HT-29 (cell line): ENCODE measurements at places on chromosomes 13 and 19.

DNA sequence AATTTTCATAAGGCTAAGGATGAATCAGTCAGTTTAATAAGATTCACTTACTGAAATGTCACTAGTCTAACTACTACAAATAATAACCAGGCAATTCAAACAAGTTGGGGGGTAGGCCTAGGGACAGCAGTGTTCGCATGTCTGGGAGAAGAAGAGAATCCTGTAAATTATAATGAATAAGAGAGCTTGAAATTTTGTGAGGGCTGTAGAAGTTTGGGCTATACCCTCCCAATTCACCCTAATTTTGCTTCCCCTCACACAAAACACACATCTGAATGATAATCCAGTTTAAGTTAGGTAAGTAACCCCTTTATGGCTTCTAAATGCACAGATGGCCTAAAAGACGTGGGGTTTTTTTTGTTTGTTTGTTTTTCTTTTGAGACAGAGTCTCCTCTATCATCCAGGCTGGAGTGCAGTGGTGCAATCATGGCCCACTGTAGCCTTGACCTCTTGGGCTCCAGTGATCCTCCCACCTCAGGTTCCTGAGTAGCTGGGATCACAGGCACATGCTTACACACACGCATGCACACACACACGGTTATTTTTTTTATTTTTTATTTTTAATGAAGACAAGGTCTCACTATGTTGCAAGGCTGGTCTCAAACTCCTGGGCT is 69.9 kb downstream of the TBC1D4 start:
- DNase-seq, result no peak

- DNase-seq, result no peak
Observed at GRCh38 chr19:442085-442484, 18.7 kb downstream of the SHC2 start.

- no peak for DNase-seq
Observed at GRCh38 chr19:35913589-35913988, 5.5 kb upstream of the TYROBP start.

- no peak for DNase-seq
Observed at GRCh38 chr19:35291916-35292315, at the start of gene MAG. MAG (plus strand) TSS chr19:35292161; CDS start chr19:35295409, 3,248 bp downstream.

DNA sequence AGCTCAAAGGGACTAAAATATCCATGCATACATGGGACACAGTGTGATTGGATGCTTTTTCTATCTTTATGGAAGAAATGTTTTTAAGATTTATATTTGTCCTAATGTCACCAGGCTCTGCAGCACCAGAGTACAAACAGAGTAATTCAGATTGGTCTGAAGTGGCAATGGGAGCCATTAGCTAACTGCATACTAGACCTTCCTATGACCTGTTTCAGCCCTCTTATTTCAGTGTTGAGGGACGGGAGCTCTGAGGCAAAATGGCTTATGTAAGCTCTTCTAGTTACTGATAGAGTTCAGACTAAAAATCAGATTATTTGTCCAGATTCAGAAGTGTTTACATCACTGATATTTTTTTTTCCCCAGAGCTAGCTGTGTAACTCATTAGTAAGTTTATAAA is 4.9 kb downstream of the SLAIN1 start:
- no peak for DNase-seq

- no peak for DNase-seq
Observed at GRCh38 chr19:30254158-30254557, 118.0 kb upstream of the ZNF536 start.

GRCh38 chr13:75226733-75227435 is 255.1 kb downstream of the TBC1D4 start:
- no peak for DNase-seq

GRCh38 chr13:36553491-36553890 is 120.3 kb upstream of the SERTM1 start:
- DNase-seq, result no peak

- no peak for DNase-seq
Observed at GRCh38 chr19:15971224-15971780, 22.5 kb downstream of the OR10H4 start.

- DNase-seq, result no peak
Observed at GRCh38 chr13:84705982-84706710, 823.9 kb upstream of the SLITRK1 start.

- no peak for DNase-seq
Observed at GRCh38 chr13:28342251-28342650, 152.7 kb downstream of the FLT1 start.

DNA sequence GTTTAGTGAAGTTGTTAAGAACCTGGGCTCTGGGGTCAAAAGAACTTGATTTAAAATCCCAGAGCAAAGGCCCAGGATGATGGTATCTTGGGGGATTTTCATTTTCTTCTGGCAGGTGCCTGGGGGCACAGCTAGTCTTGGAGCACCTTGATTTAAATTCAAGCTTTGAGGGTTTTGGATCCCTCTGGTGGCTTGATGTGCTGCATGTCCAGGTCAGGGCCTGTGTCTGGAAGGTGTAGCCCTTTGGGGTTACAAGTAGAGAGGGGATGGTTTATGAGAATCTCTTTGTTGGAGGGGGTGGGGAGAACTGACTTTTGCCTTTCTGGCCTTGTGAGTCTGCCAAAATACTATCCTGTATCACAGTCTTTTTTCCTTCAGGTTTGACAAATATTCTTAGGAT is 55.8 kb downstream of the AKAP11 start:
- DNase-seq, result no peak

DNA sequence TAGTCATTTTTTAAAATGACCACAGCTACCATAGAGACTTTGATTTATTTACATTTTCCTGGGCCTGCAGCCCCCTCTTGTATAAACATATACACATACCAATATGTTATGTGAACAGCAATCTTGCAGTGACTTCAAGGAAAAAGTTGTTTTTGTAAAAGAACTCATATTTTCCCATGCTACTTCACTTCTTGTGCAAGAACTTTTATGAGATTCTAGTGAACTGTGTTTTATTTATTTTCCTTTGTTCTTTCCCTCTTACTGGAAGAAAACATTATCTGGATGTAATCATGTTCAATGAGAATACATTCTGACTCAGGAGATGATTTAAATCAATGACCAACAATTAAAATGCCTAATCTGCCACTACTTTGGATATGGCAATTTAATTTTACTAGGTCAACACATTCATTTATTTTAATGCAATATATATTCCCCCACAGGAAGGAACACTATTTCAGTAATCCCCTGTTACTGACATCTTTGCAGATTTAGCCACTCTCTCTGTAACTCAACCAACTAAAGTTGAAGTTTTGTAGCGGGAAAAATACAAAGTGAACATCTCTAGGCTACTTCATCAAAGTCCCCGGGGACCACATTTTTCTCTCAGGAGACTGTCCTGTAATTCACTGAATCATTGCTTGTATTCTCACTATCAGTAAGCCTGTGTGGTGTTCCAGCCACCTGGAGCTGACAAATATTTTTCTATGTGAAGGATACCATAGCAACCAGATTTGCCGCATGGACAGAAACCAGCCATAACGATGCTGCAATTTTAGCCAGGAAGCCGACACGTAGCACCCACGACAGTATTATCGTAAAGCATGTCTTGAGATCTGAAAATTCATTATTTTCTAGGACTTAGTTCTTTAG is 90.5 kb downstream of the STARD13 start:
- peak; percentile 30 for DNase-seq

DNA sequence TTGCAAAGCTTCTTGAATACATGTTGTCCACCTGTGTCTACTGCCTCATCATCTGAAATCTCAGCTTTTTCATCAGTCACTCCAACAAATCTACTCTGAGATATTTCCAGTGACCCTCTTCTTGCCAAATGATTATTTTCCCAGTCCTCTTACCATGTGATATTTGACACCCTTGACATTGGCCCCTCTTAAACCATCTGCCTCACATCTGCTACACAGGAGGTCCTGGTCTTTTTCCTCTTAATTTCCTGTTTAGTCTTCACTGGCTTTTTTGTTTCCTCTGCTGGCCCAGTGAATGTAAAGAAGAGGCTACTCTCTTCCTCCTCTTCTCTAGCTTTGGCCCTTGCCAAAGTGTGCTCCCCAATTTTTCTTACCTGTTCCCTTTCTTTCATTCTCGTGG is 218.7 kb downstream of the DNAJC15 start:
- DNase-seq, result no peak

DNA sequence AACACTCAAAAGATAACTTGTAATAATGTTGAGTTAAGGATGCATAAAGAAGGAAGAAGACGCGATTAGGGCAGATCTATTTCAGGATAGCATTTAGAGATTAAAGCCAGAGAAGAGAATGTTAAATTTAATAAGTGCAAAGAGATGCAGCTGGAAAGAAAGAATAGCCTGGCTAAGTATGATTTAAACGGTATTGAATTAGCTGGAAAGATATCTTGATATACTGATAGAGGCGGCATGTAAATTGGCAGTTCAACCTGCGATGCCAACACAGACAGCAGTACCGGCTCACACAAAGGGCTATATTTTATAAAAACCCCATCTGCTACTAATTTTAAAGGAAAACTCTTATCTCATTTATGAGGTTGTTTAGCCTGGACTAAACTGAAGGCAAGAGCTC is 121.4 kb downstream of the ENOX1 start:
- DNase-seq, result no peak

- no peak for DNase-seq
Observed at GRCh38 chr19:2775556-2776430, 7.3 kb downstream of the SGTA start.

- DNase-seq, result no peak
Observed at GRCh38 chr19:18494267-18494607, 27.6 kb downstream of the ELL start.

DNA sequence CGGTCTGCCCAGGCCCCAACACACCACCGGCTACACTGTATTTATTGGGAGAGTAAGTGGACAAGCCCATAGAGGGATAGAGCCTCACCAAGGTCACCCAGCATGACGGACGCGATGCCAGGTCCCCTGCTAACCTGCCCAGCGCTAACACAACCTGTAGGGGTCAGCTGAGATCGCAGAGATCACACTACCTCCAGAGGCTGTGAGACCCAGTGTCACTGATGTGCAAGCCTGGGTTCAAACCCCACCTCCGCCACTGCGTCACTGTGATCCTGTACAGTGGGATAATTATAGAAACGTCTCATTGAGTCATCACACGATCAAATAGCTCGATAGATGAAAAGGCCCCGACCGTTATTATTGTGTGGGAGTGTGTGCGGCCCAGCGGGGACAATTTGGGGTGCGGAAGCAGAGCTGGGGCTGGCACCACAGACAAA is 10.6 kb upstream of the TLE2 start:
- peak; percentile 30 for DNase-seq

DNA sequence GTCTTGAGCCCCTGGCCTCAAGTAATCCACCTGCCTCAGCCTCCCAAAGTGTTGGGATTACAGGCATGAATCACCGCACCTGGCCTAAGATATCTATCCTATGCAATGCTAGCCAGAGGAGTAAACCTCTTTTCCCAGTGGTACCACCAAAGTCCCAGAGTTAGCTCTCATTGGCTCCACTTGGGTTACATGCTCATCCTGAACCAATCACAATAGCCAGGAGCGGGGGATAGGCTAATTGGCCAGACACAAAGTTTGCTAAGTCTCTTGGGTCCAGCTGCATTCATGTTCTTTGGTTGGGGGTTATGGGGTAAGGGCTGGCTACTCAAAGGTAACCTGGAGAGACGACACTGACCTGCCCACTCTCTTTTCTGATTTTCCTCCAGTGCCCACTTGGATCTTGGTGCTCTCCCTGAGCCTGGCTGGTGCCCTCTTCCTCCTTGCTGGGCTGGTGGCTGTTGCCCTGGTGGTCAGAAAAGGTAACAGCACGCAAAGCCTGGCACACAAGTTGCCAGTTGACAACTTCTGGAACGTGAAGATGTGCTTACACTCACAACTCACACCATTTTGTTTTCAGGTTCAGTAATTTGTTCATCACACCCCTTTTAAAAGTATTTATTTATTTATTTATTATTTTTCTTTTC is 7.8 kb downstream of the C19orf38 start:
- DNase-seq, result peak; percentile 23

GRCh38 chr19:7811989-7812388 is 18.0 kb upstream of the EVI5L start:
- no peak for DNase-seq

GRCh38 chr19:6522712-6523111 is 8.1 kb upstream of the TNFSF9 start:
- no peak for DNase-seq

- DNase-seq, result no peak
Observed at GRCh38 chr19:13165162-13165997, 15.2 kb downstream of the IER2 start.

GRCh38 chr19:49999371-50000010 is 25.7 kb downstream of the VRK3 start:
- no peak for DNase-seq

GRCh38 chr19:45670670-45671453 is 2.8 kb downstream of the GIPR start:
- DNase-seq, result peak; percentile 98

DNA sequence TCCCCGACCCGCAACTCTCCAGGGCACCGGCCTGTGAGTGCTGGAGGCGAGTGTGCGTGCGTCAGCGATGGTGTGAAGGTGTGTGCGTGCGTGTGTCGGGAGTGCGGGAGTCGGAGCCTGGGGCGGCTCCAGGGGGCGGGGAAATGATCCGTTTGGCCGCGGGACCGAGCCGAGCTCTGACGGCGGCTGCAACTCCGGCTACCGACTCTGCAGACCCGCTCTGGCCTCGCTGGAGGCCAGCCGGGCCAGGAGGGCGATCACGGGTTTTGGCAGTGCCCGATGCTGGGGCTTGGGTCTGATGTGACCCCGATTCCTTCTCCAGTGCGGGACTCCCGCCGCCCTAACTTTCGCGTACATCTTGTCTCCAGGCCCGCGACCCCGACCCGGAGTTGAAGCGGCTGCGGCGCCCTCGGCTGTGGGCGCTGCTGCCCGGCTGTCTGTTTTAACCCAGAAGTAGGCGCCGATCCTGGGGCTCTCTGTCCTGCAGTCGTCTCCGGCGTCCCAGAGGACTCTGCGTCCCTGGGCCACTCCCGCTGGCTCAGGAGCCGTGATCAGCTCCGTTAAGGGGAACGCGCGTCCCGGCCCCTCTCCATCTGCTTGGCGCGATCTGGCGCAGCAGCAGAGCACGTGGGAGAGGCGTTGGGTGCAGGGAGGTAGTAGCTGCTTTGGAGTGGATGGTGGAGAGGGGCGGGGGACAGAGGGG is 1.2 kb downstream of the CHST8 start:
- DNase-seq, result no peak

DNA sequence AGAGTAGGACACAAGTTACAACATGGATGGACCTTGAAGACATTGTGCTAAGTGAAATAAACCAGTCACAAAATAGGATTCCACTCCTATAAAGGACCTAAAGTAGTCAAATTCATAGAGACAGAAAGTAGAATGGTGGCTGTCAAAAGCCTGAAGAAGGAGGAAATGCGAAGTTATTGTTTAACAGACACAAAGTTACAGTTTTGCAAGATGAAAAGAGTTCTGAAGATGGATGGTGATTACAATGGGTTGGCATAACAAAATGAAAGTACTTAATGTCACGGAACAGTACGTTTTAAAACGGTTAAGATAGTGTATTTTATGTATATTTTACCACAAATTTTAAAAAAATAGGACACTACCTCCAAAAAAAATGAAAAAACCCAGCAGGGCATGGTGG is 34.8 kb downstream of the FOXO1 start:
- DNase-seq, result no peak
